ENCODE measurements at places on chromosomes 2 and 18.

- no peaks in the 10 kb centered on the region for H3K4me1 ChIP-seq
- H3K4me3 ChIP-seq = no peak overlapping the region
- H3K36me3 ChIP-seq = no peaks in the 10 kb centered on the region
- no peak for DNase-seq
These were observed 40.3 kb upstream of the ZEB2 start for GRCh38 chr2:144560251-144560650.

- H3K27me3 ChIP-seq = no peaks in the 10 kb centered on the region
- H3K27ac ChIP-seq = no peak overlapping the region
- H3K4me1 ChIP-seq = no peaks in the 10 kb centered on the region
- no peak overlapping the region for H3K4me3 ChIP-seq
- no peaks in the 10 kb centered on the region for H3K36me3 ChIP-seq
These were observed 20.4 kb upstream of the TDRD15 start for GRCh38 chr2:21103274-21103891.

DNA sequence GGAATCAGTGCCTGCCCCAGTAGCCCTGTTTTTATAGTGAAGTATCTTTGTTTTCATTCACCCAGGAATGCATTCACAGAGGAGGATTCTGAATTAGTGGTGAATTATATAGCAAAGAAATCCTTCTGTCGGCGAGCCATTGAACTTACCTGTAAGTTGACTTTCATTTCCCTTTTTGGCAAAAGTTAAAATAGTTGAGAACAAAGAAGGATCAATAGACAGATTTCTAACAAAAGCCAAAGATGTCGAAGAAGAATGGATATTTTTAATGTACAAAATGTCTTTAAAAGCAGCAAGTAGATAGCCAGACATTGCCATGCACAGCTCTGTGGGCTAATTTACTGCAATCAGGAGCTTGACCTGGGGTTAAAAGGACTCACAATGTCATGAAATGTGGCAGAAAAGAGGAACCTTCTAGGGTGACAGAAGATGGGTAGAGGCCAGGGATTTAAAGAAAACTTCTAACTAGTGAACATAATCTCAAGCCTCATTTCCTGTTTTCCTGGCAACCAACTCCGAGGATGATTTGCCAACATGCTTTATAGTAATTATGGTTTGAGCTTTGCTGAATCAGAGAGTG is 53.8 kb upstream of the TMEM87B start:
- no peak overlapping the region for H3K4me3 ChIP-seq
- DNase-seq = no peak
- H3K36me3 ChIP-seq = no peaks in the 10 kb centered on the region

- no peaks in the 10 kb centered on the region for H3K4me1 ChIP-seq
- no peak overlapping the region for H3K4me3 ChIP-seq
- no peaks in the 10 kb centered on the region for H3K36me3 ChIP-seq
These were observed 15.6 kb upstream of the ANTXR1 start for GRCh38 chr2:68997401-68997800.

- H3K4me3 ChIP-seq = peak overlapping the region; percentile 27
- DNase-seq = no peak
These were observed 170.8 kb downstream of the PRKCE start for GRCh38 chr2:45822272-45822630.

DNA sequence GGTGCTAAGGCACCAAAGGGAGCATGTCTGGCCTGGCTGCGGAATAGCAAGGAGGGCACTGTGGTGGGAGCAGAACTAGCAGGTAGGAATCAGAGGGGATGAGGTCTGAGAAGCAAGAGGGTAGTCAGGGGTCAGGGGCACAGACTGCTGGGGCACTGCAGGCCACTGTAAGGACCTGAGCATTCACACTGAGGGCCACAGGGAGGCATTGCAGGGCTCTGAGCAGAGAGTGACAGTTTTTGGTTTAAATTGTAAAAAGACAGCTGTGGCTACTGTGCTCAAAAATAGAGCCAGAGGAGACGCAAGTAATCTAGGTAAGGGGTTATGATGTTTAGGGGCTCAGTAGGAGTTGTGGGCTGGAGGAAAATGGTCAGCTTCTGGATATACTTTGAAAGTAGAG is 41.5 kb downstream of the ARHGAP25 start:
- H3K4me1 ChIP-seq = no peaks in the 10 kb centered on the region
- H3K4me3 ChIP-seq = peak overlapping the region; percentile 68
- no peaks in the 10 kb centered on the region for H3K36me3 ChIP-seq

- no peaks in the 10 kb centered on the region for H3K27me3 ChIP-seq
- no peak overlapping the region for H3K27ac ChIP-seq
- no peak for DNase-seq
- no peak overlapping the region for H3K4me3 ChIP-seq
- H3K4me1 ChIP-seq = no peaks in the 10 kb centered on the region
These were observed 13.0 kb upstream of the RIOK3 start for GRCh38 chr18:23440131-23440530.

DNA sequence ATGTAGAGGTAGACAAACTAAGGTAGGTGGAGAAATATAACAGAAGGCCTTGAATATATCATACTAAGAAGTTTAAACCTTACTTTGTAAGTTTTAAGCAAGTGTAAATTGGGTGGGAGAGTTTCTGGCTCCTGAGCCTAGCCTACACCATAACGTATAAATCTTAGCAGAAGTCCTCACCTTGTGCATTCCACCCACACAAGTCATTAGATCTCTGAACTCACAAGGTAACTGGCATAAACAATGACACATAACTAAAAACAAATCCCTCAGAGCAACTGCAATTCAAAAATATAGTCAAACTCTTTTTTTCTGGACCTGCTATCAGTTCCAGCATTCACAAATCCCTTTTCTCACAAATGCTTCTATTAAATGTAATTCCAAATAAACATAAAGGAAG is 9.4 kb downstream of the REV1 start:
- no peak overlapping the region for H3K27ac ChIP-seq
- no peaks in the 10 kb centered on the region for H3K36me3 ChIP-seq
- H3K4me3 ChIP-seq = no peak overlapping the region
- H3K27me3 ChIP-seq = no peaks in the 10 kb centered on the region
- H3K4me1 ChIP-seq = no peaks in the 10 kb centered on the region

GRCh38 chr2:9308186-9308955 is 101.8 kb downstream of the ASAP2 start:
- H3K36me3 ChIP-seq = no peaks in the 10 kb centered on the region
- H3K27ac ChIP-seq = no peak overlapping the region
- no peaks in the 10 kb centered on the region for H3K27me3 ChIP-seq
- no peak for DNase-seq

- DNase-seq = no peak
- no peaks in the 10 kb centered on the region for H3K27me3 ChIP-seq
- no peak overlapping the region for H3K4me3 ChIP-seq
- no peak overlapping the region for H3K27ac ChIP-seq
These were observed 77.0 kb upstream of the TMEM200C start for GRCh38 chr18:5972298-5972697.

DNA sequence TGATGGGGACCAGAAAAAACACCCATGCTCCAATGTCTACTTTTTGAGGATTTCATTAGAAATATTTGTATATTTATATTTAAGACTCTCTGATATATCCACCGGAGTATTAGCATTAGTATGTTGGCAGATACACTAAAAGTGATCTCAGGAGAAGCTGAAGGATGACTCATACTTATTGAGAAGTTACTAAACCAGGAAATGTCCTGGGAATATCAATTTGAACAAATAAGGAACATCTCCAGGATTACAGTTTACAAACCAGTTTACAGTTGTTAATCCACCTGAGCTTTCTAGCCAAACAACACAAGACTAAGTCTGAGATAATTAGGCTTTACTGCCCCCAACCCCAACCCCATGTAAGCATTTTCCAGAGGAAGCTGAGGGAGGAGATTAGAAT is 16.1 kb upstream of the DPP4 start:
- no peak overlapping the region for H3K4me3 ChIP-seq
- H3K4me1 ChIP-seq = no peaks in the 10 kb centered on the region
- DNase-seq = no peak
- H3K27ac ChIP-seq = no peak overlapping the region

GRCh38 chr2:195619590-195619989 is 37.4 kb upstream of the SLC39A10 start:
- no peak overlapping the region for H3K27ac ChIP-seq
- H3K4me1 ChIP-seq = no peaks in the 10 kb centered on the region
- no peak overlapping the region for H3K4me3 ChIP-seq
- no peak for DNase-seq
- H3K36me3 ChIP-seq = no peaks in the 10 kb centered on the region
- H3K27me3 ChIP-seq = no peaks in the 10 kb centered on the region

DNA sequence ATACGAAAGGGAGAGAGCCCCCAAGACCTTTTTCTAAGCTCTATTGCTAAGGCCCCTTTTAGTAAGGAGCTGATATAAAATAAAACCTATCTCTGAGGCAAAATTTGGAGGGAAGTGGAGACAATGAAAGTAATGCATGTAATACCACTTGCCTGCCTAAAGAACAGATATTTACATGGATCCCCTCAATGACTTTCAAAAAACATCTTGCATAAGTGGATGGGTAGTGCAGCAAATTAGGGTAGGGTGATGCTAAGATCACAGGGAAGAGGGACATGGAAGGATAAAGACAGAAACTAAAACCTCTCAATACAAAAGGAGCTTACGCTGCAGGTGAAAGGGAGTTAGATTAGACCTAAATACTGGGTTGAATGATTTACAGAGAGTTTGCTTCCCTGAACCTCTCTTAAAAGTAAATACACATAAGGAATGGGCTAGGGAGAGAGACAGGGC is 1.1 kb downstream of the ZNF513 start:
- peak overlapping the region; percentile 75 for H3K4me3 ChIP-seq
- H3K27ac ChIP-seq = peak overlapping the region; percentile 90
- no peaks in the 10 kb centered on the region for H3K27me3 ChIP-seq
- no peak for DNase-seq

- H3K4me3 ChIP-seq = no peak overlapping the region
- H3K4me1 ChIP-seq = peaks cover 3% of the 10 kb centered on the region
- no peak for DNase-seq
- H3K36me3 ChIP-seq = peaks cover 18% of the 10 kb centered on the region
- no peak overlapping the region for H3K27ac ChIP-seq
These were observed 37.1 kb downstream of the ANO7 start for GRCh38 chr2:241225545-241225944.

DNA sequence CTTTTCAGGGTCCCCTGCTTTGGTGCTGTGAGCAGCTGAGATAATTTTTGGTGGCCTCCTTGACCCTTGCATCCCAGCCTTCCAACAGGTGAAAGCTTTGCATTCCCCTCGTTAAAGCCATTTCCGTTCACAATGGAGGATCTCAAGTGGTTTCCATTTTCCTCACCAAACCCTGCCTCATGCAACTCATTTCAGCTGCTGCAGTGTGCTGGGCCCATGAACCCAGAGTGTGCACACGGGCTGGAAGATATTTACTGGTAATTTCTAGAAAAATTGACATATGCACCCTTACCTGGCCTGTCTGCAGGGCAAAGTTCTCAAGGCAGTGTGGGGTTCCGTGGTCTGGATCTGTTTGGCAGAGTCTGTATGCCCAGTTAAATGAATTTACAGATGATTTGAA is 246.8 kb upstream of the HS6ST1 start:
- H3K27me3 ChIP-seq = no peaks in the 10 kb centered on the region
- H3K36me3 ChIP-seq = no peaks in the 10 kb centered on the region
- H3K4me1 ChIP-seq = no peaks in the 10 kb centered on the region
- no peak for DNase-seq
- no peak overlapping the region for H3K27ac ChIP-seq

- DNase-seq = no peak
- H3K4me3 ChIP-seq = no peak overlapping the region
- no peaks in the 10 kb centered on the region for H3K27me3 ChIP-seq
- no peaks in the 10 kb centered on the region for H3K4me1 ChIP-seq
These were observed 73.6 kb downstream of the DNMT3A start for GRCh38 chr2:25268139-25268538.

- no peaks in the 10 kb centered on the region for H3K36me3 ChIP-seq
- H3K27ac ChIP-seq = no peak overlapping the region
- no peaks in the 10 kb centered on the region for H3K4me1 ChIP-seq
- no peak for DNase-seq
- no peaks in the 10 kb centered on the region for H3K27me3 ChIP-seq
These were observed 125.9 kb downstream of the PLA2R1 start for GRCh38 chr2:159936471-159936870.

DNA sequence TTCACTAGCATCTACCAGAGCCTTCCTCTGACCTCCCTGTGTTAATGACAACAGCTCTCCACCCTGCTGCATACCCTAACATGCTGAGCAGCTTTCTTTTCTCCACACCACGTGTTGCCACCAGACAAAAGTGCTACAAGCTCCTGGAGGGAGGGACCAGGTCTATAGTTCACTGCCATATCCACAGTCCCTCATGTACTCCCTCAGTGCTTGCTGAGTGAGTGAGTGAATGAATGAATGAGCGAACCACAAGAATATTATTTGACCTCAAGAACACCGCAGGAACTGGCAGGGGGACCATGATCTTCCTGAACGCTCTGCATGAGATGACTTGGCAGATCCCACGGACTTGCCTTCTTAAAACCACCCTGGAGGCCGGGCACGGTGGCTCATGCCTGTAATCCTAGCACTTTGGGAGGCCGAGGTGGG is 47.4 kb upstream of the CAB39 start:
- H3K27ac ChIP-seq = no peak overlapping the region
- no peak for DNase-seq
- H3K4me1 ChIP-seq = no peaks in the 10 kb centered on the region
- H3K4me3 ChIP-seq = no peak overlapping the region

DNA sequence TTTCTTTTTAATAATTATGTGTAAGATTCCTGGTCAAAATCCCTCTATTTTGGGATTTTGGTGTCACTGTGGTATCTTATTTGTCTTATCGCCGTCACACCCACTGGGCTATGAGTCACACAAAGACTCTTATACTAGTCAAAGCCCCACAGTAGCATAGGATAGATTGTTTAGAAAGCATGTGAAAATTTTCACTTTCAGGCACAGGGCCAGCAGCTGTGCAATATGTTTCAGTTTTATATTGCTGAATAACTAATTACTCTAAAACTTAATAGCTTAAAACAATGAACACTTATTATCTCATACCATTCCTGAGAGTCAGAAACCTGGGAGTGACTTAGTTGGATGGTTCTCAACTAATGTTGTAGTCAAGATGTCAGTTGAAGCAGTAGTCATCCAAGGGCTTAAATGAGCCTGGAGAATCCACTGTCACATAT is 24.0 kb downstream of the CFAP210 start:
- H3K4me1 ChIP-seq = no peaks in the 10 kb centered on the region
- no peak overlapping the region for H3K4me3 ChIP-seq
- H3K36me3 ChIP-seq = no peaks in the 10 kb centered on the region
- no peaks in the 10 kb centered on the region for H3K27me3 ChIP-seq
- no peak overlapping the region for H3K27ac ChIP-seq
- no peak for DNase-seq

GRCh38 chr2:168734199-168734760 is 68.2 kb upstream of the NOSTRIN start:
- DNase-seq = no peak
- no peaks in the 10 kb centered on the region for H3K4me1 ChIP-seq
- no peak overlapping the region for H3K27ac ChIP-seq
- H3K4me3 ChIP-seq = no peak overlapping the region

GRCh38 chr2:55742996-55743395 is 49.4 kb upstream of the PNPT1 start:
- no peak overlapping the region for H3K27ac ChIP-seq
- no peak overlapping the region for H3K4me3 ChIP-seq
- no peaks in the 10 kb centered on the region for H3K4me1 ChIP-seq
- no peaks in the 10 kb centered on the region for H3K27me3 ChIP-seq

GRCh38 chr18:62389761-62390481 is 64.8 kb downstream of the TNFRSF11A start:
- H3K4me1 ChIP-seq = no peaks in the 10 kb centered on the region
- no peak for DNase-seq
- no peak overlapping the region for H3K4me3 ChIP-seq
- no peaks in the 10 kb centered on the region for H3K27me3 ChIP-seq
- H3K36me3 ChIP-seq = no peaks in the 10 kb centered on the region
